ENCODE measurements at places on chromosomes 5 and 9.
A peak's percentile ranks its signal among the peaks of the same experiment; 100 is the strongest.

DNA sequence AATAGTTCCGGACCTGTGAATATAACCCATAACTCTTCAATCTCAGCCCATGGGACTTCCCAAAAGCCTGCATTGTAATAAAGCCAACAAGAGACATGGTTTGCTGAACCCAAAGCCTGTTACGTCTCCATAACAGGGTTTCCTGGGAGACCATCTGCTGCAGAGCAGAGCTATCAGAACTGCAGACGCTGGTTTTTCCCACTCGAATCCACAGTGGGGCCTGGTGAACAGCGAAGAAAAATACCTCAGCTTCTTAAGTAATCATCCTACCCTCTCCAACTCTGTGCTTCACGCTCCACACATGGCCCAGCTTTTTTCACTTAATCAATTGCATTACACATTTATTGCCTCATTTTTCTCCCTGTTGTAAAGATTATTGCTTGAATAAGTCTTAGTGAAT, 409.5 kb upstream of the GRIA1 start:
- DNase-seq, result no peak

- peak; percentile 6 for DNase-seq
These were observed 2.6 kb upstream of the GABRB2 start for GRCh38 chr5:161549106-161549505.

- peak; percentile 20 for DNase-seq
These were observed 93.7 kb downstream of the SGCD start for GRCh38 chr5:156420665-156421064.

- DNase-seq, result peak; percentile 32
These were observed 351.9 kb downstream of the ENC1 start for GRCh38 chr5:74288448-74289108.

DNA sequence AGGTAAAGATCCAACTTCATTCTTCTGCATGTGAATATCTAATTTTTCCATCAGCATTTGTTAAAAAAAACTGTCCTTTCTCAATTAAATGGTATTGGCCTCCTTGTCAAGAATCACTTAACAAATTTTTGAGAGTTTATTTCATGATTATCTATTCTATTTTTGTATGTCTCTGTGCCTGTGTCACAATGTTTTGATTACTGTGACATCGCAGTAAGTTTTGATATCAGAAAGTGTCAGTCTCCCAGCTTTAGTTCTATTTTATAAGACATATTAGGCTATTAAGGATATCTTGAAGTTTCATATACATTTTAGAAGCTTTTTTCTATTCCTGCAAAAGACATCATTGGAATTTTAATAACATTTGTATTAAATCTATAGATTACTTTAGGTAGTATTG, 33.6 kb downstream of the GABRA6 start:
- DNase-seq, result no peak

DNA sequence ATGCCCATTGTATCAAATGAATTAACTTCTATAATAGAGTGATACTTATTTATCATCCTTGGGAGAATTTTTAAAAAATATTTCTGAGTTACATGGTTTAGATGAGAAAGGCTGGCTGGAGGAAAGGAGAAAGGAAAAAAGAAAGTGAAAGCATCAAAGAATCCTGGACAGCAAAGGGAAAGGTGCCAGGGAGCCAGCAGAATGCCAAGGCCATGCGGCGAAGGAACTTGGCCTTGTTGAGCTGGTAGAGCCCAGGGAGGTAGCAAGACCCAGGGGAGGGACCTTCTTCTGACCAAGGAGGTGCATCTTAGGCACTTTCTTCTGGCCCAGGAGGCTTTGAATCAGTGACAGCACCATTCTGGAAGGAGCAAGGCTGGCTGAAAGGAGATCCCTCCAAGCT, 240.5 kb downstream of the ENC1 start:
- DNase-seq, result no peak

DNA sequence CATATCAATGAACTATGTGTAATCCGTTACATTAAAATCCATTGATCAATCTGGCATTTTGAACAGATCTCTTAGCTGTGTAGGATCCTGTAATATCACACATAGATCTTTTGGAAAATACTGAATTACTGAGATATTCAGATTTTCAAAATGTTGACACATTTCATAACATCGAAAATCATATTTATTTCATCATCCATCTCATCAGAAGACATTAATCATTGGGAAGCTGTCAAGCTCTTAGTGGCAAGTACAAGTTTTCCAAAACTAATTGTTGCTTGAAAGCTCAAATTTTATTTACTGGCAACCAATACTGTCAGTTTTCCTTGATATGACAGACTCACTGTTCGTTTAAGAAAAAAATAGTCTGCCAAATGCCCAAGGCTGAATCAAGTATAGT, 8.5 kb downstream of the NR6A1 start:
- DNase-seq, result no peak

GRCh38 chr5:174412941-174413340, 311.4 kb upstream of the MSX2 start:
- DNase-seq, result peak; percentile 5

- no peak for DNase-seq
These were observed 61.7 kb upstream of the SUB1 start for GRCh38 chr5:32523625-32524024.

DNA sequence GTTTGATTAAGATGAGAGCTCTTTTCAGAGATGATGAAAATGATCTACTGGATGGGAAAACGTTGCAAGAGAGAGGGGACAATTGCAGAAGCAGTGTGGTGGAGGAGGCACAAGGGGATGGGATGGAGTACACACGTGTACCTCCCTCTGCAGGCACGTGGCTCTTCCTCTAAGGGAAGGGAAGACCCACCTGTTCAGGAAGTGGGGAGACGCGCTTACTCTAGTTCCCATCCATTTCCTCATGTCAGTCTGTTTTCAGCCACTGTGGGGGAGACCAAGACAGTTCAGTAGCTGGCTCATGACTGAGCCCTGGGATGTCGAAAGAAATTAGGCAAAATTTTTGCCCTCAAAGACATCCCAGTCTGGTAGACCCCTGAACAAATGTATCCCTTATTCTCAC, 619.2 kb upstream of the CLINT1 start:
- no peak for DNase-seq

GRCh38 chr9:99724640-99725039, 97.0 kb upstream of the NR4A3 start:
- DNase-seq, result no peak

GRCh38 chr5:177490311-177490991, 7.0 kb downstream of the PDLIM7 start:
- no peak for DNase-seq

GRCh38 chr5:76836585-76836984, 13.2 kb upstream of the S100Z start:
- no peak for DNase-seq

DNA sequence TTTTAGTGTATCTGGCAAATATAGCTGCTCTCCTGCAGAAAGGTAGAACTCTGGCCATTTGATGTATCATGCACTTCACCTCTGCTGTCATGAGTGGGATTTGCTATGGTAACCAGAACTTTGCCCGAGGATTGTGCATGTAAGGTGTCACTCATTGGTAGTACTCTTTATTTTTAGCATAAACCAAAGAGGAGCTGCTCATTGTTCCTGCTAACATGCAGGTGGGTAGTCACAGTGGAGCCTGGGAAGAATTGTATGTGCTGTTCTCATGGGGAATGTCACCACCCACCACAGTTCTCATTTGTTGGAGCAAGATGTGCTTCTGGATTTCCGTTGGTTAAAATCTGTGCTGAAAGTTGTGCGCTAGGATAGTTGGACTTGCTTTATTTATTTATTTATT, 12.3 kb downstream of the PDZD2 start:
- DNase-seq, result no peak

DNA sequence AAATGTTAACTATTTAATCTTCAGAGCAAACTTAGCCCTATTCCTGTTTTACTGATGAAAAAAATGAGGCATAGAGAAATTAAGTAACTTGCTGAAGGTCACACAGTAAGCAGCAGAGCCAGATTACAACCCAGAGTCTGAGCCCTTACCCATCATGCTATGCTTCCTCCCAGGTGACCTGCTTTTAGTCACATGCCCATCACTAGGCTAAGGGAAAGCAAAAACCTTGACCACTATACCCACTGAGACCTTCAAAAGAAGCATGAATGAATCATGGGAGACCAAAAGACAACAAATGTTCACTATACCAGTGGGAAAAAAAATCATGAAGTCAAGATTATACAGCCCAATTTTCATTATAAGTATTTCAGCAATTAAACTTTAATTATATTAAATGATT, 5.3 kb upstream of the HAUS6 start:
- no peak for DNase-seq

DNA sequence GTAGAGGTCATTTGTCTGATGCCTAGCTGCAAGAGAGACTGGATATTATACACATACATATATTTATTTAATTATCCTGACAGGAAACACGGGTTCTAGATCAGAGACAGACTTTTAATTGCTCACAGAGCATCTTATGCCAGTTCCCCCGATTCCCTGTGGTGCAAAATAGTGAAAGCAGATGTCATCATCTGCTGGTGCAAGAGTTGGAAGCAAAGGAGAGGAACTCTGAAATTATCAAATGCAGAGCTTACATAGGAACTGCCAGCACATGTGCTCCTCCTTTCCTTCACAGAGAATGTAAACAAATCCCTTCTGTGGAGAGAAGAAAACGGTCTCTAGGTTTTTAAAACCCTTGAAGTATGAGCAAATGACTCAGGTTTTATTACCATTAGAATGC, 69.3 kb downstream of the DTWD2 start:
- DNase-seq, result peak; percentile 21

DNA sequence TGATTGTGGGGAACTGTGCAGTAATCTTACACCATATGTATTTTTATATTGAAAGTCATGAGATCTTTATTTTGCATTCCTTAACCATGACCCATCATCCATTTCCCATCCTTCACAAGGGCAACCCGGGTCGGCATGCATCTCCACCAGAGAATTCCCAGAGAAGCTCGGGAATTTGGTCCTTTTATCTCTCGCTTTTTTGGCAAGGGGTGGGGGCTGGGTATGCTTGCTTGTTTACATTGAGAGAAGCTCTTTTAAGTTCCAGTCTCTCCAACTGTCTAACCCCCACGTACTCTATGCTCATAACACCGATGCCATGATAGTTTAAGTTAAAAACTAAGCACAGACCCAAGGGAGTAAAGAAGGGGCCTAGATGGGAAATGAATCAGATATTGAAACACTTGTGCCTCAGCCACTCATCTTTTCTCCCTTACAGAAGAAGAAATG, 109.9 kb upstream of the NFIB start:
- DNase-seq, result peak; percentile 67

DNA sequence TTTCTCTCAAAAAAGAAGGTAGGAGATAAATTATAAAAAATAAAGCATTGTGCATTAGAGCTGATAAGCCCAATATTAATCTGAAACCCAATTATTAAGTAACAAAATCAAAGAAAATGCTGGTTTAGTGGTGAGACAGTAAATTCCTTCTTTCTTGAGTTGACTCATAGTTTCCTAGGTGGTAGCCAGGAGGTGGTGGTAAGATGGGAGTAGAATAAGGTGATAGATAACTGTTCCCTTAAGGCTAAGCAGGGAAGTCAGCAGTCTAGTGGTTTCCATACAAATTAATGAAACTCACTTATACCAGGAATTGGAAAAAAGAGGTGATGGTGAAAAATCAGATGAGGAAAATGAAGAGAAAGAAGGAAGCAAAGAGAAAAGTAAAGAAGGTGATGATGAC, 23.2 kb downstream of the LYSMD3 start:
- no peak for DNase-seq

DNA sequence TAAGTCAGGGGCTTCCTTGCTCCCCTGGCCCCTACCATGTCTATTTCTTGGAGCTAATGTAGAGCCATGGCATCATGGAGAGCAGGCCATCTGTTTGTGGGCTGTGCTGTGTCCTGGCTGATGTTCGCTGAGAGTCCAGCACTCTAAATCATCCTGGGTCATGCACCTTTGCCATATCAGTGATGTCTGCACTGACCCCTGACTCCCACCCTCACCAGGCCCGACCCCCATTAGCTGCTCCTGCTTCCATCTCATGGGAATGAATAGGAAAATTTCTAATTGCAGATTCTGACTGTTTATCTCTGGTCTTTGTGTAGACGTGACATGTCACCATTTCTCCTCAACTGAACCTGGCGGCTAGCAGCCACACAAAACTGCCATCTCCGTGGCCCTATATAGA, 236.9 kb downstream of the NSG2 start:
- DNase-seq, result no peak

- DNase-seq, result no peak
These were observed 46.1 kb downstream of the ZNF608 start for GRCh38 chr5:124700333-124700732.

GRCh38 chr5:9490494-9491097, 55.3 kb downstream of the SEMA5A start:
- no peak for DNase-seq

DNA sequence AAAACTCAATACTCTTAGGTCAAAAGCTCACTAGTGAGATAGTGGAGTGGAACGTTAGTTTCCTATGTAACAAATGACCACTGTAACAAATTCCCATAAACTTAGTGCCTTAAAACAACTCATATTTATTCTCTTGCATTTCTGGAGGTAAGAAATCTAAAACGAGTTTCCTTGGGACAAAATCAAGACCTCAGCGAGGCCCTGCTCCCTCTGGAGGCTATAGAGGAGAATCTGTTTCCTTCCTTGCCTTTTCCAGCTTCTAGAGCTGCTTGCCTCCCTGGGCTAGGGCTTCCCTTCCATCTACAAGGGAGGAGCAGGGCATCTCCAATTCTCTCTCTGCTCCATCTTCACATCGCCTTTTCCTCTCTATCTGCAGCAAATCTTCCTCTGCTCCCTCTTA, 32.0 kb downstream of the SEMA5A start:
- peak; percentile 50 for DNase-seq

DNA sequence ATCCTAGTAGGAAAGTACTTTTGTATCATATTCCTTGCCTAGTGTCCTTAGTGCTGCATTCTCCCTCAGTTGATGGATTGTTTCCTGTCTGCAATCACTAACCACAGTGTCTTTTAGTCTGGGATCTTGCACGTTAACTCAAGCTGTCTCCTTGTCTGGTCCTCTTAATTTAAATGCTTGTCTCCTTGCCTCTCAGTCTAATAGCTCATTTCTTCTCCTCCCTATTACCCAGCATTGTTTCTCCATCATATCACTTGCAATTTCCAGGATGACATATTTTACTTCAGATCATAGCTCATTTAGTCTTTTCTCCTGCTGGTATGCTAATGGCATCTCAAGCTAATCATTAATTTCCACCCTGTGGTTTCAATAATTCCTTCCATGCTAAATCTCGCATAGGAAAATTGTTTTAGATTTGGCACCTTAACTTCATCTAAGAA, 2052.0 kb upstream of the C9orf72 start:
- no peak for DNase-seq

- DNase-seq, result no peak
These were observed 45.2 kb downstream of the TLE4 start for GRCh38 chr9:79616971-79617370.

GRCh38 chr5:64384765-64385164, 121.0 kb upstream of the RGS7BP start:
- no peak for DNase-seq
